Amygdala (tissue), 56 donors: ENCODE measurements at places on chromosomes 13 and 19.

DNA sequence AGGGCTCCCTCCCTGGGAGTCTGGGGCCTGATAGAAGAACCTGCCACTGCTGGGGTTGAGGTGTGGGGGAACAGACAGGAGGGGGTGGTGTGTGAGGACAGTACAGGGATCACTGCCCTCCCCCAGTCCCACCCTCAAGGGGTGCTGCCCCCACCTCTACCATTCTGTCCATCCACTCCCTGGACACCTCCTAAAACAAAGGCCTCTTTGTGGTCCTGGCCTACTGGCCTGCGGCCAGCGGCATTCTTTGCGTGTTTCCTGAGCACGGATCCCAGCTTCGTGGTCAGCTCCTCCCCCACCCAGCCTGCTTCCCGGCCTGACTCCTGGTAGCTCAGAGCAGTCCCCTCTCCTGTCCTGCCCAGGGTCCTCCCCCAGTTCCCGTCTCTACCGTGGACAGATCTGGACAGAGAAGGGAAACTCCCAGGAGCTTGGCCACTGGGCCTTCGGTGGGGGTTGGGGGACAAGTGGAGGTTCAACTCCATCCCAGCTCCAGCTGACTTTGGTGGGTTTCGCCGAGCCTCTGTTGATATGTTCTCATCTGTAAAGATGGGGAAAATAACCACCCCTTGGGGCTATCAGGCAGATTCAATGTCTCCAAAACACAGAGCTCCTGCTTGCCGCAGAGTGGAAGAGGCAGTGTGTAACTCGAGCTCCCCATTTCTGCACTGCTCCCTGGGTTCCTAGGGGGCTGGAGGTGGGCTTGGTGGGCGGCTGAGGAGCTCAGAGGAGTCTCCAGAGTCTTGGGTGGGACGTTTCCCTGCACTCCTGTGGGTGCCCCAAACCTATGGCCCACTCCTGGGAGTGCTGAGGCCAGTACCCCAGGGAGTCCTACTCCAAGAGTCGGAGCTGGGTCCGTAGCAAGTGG lies 48.7 kb downstream of the LYL1 start:
- peak; percentile 38 for DNase-seq

GRCh38 chr19:15316498-15316897 lies 15.8 kb downstream of the BRD4 start:
- DNase-seq, result no peak

DNA sequence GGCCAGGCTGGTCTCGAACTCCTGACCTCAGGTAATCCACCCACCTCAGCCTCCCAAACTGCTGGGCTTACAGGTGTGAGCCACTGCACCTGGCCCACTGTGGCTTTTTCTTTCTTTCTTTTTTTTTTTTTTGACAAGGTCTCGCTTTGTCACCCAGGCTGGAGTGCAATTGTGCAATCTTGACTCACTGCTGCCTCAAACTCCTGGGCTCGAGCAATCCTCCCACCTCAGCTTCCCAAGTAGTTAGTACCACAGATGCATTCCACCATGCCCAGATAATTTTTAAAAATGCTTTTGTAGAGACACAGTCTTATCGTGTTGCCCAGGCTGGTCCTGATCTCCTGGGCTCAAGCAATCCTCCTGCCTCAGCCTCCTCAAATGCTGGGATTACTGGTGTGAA lies 12.1 kb upstream of the FCGBP start:
- DNase-seq, result no peak

DNA sequence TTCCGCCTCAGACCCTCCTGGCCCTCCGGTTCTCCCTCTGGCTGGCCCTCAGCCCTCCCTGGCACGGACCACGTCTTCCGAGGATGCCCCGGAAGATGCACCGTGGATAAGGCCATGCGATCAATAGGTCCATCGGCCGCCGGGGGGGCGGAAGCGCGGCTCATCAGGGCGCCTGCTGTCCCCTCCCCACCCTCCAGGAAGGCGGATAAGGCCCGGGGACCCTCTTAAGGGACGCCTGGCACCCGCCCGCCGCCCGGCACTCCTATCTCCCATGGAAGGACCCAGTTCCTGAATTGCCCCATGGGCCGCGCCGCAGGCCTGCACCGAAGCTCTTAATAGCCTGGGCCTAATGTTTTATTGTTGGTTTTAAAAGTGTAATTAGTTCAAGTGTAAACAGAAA lies 46.2 kb upstream of the TCF3 start:
- no peak for DNase-seq

GRCh38 chr13:49714757-49715156 lies 23.5 kb upstream of the EBPL start:
- no peak for DNase-seq

GRCh38 chr19:41299755-41300089 lies 10.2 kb upstream of the CCDC97 start:
- DNase-seq, result no peak

- no peak for DNase-seq
These were observed 9.5 kb downstream of the RASL11A start for GRCh38 chr13:27280009-27280656.

DNA sequence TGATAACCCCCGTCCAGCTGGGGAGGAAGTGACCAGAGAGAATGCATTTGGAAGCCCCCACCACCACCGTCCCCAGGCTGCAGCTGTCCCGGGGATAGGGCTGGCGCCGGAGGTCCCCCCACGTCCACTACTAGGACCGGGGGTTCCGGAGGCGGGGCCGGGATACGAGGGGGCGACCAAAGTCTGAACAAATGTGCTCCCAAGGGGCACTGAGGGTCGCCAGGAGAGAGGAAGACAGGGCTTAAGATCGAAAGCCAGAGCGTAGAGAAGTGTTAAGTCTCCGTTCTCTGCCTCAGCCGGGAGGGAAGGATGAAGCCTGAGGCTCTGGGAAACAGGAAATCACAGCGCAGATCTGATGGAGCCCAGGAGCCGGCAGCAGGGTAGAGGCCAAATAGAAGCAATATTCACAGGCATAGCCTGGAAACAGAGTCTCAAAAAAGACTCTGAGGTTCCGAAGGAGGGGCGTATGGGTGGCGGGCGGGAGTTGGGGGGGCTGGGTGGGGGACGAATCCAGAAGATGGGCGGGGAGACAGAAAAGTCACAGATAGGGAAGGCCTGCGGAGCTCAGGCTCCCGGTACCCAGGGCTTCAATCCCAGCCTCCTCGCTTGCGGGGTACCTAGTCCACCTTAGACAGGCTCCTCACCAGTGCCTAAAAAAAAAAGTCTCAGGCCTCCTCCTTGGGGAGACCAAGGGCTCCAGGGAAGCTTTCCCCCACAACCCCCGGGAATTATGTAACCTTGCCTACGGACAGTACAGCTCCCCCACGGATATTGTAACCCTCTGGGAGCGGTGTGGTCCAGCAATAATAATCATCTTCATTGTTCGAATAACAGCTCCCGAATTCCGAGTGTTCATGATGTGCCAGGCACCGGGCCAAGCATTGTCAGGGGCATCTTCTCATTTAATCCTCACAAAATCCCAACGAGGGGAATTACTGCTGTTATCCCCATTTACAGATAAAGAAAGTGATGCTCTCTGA lies 1.1 kb upstream of the ERF start:
- peak; percentile 59 for DNase-seq

- DNase-seq, result no peak
These were observed 4.9 kb upstream of the MEDAG start for GRCh38 chr13:30900952-30901749.

GRCh38 chr19:6059988-6060599 lies 50.2 kb downstream of the RFX2 start:
- DNase-seq, result no peak

DNA sequence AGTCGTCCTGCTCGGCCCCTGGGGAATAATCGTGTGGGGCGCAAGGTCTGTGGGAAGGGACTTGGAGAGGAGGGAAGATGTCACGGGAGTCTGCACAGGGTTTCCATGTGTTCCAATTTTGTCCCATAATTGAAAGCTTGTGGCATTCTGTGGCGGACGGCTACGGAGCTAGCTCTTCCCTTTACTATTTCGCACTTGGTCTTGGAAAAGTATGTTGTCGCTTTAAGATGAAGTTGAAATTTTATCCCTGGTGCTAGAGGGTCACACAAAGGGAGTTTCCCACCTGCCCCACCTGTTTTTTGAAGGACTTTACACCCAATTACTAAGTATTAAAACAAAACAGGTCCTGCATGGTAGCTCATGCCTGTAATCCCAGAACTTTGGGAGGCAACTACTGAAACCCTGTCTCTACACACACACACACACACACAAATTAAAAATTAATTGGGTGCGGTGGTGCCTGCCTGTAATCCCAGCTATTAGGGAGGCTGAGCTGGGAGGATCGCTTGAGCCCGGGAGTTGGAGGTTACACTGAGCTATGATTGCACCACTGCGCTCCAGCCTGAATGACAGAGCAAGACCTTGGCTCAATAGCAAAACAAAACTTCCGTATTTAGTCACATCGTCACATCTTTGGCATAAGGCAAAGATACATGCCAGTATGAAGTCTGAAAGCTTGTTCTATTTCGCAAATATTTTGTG lies 967 bp upstream of the TPT1 start:
- DNase-seq, result no peak
